ENCODE measurements at places on chromosomes 5 and 9.
A peak's percentile ranks its signal among the peaks of the same experiment; 100 is the strongest.

GRCh38 chr5:136066661-136067271, 38.0 kb downstream of the TGFBI start:
- DNase-seq = no peak

GRCh38 chr5:88583471-88583870, 299.5 kb downstream of the MEF2C start:
- DNase-seq = no peak

DNA sequence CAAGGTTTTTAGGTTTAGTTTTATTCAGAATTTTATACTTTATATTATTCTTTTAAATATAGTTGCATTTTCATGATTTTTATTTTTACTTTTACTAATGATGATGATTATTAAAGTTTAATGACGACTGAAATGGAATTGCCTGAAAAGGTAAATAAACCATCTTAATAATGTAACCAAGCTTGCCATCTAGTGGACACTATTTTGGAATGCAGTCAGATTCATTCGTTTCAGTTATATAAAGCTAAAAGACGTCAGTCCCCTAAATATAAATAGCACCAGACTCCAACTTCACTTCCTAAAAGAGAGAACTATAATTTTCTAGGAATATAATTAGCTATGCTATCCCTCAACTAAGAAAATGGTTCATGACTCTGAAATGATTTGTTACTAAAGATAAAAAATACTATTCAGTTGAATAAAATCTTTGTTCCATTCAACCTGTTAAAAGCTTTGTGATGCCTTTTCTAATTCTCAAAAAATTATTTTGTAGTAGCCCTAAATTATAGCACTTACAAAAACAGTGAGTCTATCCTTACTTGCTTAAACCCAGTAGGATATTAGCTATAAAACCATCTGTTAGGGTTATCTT, 19.9 kb downstream of the ABITRAM start:
- DNase-seq = no peak

DNA sequence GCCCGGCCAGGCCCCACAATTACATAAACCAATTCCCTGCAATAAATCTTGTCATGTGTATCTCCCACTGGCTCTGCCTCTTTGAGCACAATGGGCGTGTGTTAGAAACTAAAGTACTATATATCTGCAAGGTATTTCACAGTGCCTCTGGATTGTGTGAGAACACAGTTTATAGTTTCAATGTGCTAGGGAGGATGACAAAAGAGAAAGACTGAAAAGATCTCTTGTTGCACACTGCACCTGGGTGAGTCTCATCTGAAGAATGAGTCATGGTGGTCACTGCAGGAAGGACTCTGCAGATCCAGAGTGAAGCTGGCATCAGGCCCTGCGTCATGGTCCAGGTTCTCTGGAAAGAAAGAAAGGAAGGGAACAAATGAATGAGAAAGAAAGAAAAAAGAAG, 20.7 kb upstream of the CTSV start:
- DNase-seq = no peak

DNA sequence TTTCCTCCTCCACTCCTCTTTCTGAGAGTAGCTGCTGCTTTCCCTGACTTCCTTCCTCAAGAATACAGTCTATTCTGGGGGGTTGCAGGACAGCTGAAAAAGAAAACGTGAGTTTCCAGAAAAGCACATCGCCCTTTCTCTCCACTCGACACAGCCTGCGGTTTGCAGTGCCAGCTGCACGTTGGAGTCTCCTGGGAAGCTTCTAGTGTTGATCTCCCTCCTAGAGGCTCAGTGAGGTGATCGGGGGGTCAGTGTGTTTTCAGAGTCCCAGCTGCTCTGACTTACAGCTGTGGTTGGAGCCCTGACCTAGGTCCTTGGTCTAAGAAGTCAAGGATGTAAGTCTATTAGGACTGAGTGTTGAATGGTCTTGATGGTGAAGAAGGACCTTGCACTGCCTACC, 25.0 kb upstream of the SUSD3 start:
- no peak for DNase-seq

DNA sequence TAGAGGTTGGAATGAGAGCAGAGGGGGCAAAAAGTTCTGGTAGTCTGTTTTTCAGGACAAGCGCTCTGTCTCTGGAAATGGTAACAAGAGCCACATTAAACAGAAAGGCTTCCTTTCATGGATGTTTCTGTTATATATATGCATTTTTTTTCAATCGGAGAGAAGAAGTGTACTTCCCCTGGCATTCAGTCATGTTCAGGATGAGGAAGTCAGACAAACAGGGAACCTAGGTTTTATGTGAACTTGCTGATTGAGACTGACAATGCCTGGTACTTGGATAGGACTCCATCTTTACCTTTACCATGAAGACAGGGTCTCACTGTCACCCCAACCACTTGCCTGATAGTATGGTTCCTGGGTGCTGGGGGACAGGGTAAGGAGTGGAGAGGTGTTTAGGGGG, 30.1 kb upstream of the ZBED3 start:
- DNase-seq = no peak

DNA sequence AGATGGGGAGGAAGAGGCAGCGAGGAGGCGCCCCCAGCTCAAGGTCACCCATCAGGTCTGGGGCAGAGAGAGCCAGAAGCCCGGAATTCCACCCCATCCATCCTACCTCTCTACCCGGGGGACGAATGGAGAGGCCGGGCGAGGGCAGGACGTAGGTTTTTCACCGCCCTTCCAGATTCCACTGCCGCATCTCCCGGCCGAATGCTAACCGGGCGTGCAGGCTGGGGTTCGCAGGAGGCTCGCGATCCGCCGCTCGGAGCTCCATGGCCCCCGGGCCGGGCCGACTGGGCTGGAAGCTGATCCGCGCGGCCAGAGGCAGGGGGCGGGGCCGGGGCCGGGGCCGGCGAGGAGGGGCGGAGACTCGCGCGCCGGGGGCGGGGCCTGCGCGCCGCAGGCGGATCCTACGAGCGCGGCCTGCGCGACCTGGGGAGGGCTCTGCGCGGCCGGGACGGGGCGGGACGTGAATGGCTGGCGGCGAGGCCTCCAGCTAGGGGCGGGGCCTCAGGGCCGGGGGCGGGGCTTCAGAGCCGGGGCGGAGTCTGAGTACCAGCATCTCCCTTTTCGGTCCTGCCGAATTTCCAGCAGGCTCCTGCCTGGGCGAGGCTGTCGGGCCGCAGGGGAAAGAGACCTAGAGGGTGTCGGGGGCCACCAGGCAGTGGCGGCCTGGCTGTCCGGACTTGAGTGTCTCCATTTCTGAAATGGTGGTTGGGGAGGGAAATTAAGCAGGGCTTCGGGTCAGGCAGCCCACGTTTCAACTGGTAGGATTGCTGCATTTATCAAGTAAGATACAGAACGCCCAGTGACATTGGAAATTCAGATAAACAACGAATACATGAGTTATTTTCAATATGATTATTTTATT, at the start of gene ST6GALNAC4:
Gene ST6GALNAC4 (minus strand): TSS at position 322 of the 862 bp plus-strand sequence. CDS start 622 bp downstream, outside the sequence.
- no peak for DNase-seq

GRCh38 chr5:89470658-89471057, 587.7 kb upstream of the MEF2C start:
- DNase-seq = no peak

GRCh38 chr5:64599226-64599625, 91.1 kb upstream of the SHISAL2B start:
- DNase-seq = no peak

- no peak for DNase-seq
These were observed 15.0 kb downstream of the CACNA1B start for GRCh38 chr9:137892424-137893191.

GRCh38 chr5:26868504-26868903, 169.9 kb downstream of the CDH9 start:
- no peak for DNase-seq

DNA sequence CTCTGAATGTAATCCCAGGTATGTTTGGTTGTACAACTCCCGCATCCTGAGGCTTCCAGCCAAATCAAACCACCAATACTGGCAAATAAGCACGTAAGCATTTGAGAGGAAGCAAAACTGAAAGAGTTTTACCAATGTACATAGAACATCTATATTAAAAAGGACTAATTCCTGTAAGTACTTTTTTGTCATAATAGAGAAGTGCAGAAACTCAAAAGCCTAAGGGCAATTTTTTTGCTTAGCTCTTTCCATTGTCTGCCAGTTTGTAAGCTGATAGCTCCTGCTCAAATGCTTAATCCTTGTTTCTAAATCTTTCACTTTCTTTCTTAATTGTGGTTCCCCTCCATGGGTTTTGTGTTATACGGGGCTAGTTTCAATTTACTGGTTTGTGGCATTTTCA, 1151.8 kb downstream of the CDH12 start:
- DNase-seq = peak; percentile 48

- DNase-seq = no peak
These were observed 125.3 kb downstream of the SYK start for GRCh38 chr9:90926936-90927335.

GRCh38 chr5:158780656-158781237, 319.0 kb downstream of the EBF1 start:
- no peak for DNase-seq

DNA sequence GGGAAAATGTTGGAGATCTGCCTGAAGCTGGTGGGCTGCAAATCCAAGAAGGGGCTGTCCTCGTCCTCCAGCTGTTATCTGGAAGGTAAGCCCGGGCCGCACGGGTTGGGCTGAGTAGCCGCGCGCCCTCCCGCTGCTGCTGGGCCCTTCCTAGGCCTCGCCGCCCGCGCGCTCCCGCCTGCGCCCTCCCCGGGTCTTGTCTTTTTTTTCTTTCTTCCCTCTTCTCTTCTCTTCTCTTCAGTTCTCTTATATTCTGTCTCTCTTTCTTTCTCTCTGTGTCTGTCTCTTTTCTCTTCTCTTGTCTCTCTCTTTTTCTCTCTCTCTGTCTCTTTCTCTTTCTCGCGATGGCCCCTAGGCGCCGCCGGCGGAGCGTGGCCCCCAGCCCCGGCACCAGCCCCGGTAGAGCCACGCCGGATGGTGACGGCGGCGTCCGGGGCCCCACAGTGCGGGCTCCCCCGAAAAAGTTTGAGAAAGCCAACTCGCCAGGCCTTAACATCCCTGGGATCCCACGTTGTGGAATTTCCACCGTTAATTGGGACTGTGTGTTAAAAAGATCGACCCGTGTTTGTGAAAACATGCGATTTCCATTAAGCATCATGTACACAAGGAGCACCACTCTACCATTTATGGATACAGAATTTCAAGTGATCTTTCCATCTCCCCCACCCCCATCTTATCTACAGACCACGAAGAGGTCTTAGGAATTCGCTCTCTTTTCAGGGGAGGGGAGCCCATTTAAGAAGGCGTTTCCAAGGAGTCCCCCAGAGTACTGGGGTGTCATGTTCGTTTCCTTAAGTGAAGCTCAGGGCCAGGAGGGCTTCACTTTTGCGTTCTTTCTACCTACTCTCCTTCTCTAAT, 616 bp downstream of the ABL1 start:
- no peak for DNase-seq

GRCh38 chr9:34417734-34418133, 40.6 kb downstream of the FAM219A start:
- DNase-seq = no peak

DNA sequence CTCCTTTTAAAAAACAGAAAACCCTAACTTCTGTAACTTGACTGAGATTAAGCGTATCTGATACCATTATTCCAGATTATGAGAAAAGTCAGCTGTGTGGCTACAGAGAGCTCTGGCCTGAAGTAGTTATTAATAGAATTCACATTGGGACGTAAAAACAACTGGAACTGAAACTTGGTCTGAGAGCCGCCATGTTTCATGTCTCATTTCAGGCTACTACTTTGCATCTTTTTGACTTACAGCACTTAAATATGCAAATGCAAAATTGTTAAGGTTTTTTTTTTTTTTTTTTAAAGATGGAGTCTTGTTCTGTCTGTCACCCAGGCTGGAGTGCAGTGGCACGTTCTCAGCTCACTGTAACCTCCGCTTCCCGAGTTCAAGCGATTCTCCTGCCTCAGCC, 25.2 kb downstream of the MAP3K1 start:
- no peak for DNase-seq

DNA sequence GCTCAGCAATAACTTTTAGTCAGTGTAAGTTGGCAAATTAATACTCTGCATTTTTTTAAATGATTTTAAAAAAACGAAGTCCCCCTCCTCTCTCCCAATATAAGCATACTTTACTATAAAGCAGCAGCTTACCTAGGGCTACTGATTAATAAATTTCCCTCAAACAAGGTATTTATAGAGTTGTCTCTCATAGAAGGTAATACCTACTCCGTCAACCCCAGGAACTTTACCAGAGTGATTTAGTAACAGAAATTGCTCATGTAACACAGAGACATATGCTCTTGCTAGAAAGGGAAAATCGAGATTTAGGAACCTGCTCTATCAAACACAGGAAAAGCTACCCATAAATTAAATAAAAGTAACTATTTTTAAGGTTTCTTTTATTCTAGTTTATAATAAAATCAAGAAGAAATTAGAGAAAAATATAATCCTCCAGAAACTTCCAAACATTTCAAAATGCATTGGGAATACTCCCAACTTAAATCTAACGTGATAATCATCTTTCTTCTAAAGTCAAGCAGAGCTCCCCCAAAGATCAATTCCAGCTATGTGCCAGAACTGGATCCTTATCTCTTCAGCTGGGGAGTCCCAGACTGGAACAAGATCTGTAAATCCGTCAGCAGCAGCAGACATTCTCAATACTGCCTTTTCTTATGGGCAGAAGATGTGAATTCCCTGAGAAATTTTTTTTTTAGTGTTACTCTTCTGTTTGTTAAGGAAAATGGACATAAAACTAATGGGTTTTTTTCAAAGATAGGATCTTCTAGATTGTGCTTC, 69.6 kb downstream of the ADAMTS16 start:
- no peak for DNase-seq

GRCh38 chr9:81250041-81250440, 439.3 kb downstream of the TLE1 start:
- no peak for DNase-seq

DNA sequence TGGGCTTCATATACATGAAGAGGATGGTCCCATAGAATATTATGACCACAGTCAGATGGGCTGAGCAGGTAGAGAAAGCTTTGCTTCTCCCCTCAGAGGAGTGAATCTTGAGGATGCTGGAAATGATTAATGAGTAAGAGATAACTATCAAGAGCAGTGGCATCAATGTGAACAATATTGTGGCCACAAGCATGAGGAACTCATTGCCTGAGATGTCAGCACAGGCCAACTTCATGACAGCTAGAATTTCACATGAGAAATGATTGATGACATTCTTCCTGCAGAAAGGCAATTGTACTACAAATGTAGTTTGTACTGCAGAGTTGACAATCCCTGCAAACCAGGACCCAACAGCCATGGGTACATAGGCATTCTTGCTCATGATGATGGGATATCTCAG, 586 bp downstream of the OR13C9 start:
- no peak for DNase-seq

DNA sequence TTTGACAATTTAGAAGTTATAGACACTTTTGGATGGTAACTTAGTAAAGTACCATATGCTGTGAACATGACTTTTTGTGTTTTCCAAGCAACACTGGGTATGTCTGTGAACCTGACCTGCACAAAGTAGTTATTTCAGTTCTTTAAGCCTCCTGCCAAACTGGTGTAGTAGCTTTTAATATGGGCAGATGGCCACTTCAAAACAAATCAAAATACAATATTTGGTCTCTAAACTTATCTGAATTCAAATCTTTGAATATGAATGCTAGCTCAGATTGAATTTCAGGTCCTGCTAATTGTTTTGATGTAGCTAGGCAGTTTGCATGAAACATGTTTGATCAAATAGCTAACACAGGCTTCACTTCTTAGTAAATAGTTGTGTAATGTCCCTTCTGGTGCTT, 1176.7 kb upstream of the CDH9 start:
- DNase-seq = no peak

GRCh38 chr9:20402273-20402875, 219.9 kb downstream of the MLLT3 start:
- DNase-seq = no peak
